ENCODE measurements at places on chromosomes 3 and 15. TPM values are rescaled to one million over a fixed set of nuclear protein-coding genes. Genes with fewer than 3 reads are reported as not detected.
A peak's percentile ranks its signal among the peaks of the same experiment; 100 is the strongest.

DNA sequence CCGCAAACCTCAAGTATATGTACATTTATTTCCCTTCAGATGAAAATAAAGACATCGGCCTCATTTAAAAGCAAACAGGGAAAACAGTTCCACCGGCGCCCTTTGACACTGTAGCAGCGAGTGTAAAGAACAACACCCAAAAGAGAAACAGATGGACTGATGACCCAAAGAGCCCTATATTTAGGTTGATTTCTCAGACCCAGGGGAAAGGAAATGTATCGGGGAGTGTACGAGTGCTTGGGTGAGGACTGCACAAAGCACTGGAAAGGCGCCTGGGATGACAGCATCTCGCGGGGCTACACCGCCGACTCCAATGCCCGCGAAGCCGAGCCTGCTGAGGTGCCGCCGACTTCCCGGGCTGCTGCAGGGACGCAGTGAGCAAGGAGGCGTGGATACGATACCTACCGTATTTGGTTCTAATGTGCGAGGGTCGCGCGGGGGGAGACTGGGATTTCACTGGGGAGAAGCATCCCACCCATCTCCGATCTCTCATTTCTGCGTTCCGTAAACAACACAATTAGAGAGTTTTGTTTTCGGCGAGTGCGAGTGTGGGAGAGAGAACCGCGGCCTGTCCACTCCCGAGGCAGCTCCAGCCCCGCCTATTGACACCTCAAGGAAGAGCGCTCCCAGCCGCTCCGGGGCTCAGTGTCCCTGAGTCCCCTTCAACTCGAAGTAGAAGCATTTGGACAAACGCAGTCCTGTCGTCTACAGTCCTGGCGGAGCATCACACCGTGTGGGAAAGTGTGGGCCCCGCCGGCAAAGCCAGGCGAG is 2.0 kb downstream of the MECOM start:
- DNase-seq, result peak; percentile 51

DNA sequence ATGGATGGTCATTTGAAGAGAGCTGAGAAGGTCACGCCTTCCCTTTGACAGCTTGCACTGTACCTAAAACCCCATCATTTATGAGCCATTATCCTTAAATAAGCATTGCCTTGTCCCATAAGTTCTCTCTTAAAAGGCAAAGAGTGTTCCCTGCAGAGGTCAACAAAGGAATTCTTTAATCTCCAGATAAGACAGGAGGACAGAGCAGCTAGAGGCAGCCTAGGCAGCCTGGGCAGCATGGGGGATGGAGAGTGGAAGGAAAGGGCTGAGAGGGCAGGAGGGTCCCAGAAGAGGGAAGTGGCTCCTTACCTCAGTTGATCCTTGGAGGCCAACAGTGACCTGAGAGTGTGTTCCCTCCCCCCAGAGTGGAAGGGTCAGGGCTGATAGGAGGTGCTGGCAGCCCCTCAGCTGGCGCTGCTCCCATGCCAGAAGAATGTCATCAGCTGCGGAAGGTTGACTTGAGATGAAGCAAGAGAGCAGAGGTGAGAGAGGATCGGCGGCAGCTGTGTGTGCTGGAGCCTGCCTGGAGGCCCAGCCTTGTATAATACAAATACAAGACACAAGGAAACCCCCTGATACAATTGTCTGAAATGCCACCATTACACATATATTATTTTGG is 12.8 kb downstream of the KBTBD13 start:
- no peak for DNase-seq

DNA sequence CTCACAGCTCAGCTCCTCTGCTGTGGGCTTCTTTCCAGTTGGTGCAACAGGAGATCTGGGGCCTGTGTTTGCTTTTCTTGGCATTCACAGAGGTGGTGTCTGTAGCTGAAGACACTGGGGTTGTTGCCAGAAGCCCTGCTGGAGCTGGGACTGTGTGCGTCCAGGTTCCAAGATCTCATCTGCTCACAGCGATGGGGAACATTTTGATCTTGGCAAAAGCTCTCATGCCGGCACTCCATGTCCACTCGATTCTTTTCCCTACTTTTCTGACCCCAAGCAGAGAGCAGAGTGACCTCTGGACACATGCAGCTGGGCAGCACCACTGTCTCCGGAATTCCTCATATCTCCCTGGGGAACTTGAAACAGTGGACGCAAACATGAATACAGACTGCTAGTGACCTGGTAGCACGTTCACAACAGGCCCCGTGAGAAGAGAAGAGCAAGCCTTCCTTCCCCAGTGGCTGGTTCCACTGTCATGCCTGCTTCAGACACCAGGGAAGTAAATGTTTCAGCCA is 36.1 kb upstream of the MECOM start:
- no peak for DNase-seq

DNA sequence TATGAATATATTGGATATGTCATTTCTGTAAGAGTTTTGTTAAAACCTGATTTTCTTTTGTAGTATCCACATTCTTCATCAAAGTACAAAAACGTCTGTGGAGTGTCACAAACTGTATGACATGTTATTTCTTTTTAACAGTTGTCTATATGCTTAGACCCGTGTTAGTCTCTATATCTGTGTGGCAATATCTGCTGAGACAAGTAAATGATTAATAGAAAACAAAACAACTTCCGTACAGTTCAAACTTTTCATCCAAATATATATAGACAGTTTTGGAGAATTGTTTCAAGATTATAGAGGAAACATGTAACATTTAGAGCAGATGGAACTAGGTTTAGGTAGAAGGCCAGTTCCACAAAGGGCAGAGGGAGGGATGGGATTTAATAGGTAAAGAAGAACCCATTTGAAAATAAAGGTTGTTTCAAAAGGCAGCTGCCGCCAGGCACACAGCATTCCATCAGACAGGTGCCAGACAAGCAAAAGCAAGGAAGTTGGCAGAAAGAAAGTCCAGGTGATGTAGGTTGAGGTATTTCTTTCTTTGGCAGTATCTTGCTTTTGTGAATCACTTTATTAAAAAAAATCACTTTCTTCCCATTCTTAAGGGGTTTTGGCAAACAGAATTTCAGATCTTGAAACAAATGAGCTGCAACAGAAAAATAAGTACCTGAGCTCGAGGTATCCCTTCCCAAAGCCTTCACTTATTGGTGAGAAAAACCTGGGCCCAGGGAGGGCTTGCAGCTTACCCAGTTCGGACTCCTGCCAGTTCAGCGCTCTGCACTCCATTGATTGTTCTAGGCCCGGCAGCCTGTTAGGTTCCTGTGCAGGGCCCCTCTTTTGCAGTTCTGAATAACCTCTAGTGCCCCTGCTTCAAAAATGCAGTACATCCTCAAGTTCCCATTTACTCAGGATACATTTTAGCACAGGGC is 49.0 kb downstream of the LRRN1 start:
- no peak for DNase-seq

GRCh38 chr3:38579141-38579540 is 70.3 kb downstream of the SCN5A start:
- no peak for DNase-seq

- DNase-seq, result peak; percentile 72
Observed at GRCh38 chr3:37967260-37967881, 23.2 kb upstream of the VILL start.

- no peak for DNase-seq
Observed at GRCh38 chr3:13793451-13793850, 86.4 kb downstream of the WNT7A start.

- DNase-seq, result no peak
Observed at GRCh38 chr15:78201281-78202190, 32.8 kb downstream of the ACSBG1 start.

GRCh38 chr15:78210349-78210717 is 24.0 kb downstream of the ACSBG1 start:
- DNase-seq, result no peak

- peak; percentile 30 for DNase-seq
Observed at GRCh38 chr15:24878153-24878552, 76.6 kb upstream of the SNRPN start.

DNA sequence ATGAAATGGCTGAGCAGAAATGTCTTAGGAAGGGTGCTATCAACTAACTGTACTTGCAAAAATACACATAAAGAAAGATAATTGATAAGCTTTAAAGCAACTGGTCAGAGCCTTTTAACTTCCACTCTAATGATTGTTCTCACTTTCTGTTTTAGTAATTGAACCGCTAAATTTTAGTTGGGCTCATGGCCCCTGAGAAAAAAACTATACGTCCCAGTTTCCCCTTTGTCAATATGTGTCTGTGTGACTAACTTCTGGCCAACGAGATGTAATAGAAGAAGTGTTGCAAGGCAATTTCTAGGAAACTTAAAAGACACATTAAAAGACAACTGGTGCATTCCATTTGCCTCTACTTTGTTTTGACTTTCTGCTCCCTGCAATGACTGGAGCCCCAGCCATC is 223.9 kb downstream of the NR1D2 start:
- DNase-seq, result no peak

GRCh38 chr15:73021139-73021621 is 31.1 kb upstream of the NEO1 start:
- DNase-seq, result peak; percentile 18

DNA sequence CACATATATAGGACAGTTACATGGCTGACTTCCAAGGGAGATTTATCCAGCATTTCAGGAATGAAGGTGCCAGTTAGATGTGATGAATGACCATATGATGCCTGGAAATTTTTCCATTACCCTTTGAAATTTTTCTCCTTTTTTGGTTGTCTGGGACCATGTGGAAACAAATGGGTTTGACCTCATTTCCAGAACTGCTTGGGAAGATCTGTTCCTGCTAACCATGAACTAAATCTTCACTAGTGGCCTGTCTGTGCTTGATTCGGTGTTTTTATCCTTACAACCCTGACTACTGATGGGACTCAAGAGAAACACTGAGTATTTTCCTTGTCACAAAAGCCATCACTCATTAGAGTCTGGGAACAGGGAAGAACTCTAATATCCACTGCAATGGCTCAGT is 409.4 kb downstream of the PDCD6IP start:
- no peak for DNase-seq

DNA sequence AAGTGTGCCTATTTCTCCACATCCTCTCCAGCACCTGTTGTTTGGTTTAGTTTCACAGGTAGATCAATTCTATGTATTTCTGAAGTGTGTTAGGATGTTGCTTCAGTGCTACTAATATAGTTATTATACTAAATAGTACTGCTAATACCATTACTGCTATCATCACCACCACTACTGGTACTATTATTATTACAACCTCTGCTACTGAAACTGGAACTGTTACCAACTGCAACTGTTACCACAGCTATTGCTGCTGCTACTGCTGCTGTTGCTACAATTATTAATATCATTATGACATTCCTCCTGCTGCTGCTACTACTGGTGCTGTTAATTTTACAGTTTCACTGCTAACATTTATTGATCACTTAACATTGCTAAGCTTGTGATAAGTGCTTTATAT is 8.3 kb upstream of the LMOD3 start:
- DNase-seq, result no peak

DNA sequence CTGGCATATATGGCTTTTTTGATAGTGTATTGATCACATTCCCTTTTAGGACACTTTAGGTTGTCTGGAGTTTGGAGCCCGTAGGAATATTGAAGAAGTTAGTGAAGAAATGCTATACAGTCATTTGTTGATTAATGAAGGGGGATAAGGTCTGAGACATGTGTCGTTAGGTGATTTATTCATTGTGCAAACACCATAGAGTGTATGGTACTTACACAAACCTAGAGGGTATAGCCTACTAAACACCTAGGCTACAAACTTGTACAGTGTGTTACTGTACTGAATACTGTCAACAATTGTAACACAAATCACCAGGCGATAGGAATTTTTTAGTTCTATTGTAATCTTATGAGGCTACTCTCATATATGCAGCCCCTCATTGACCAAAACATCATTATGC is 3.3 kb downstream of the TPM1 start:
- DNase-seq, result no peak

GRCh38 chr3:171416061-171416460 is 44.1 kb downstream of the TNIK start:
- DNase-seq, result no peak

DNA sequence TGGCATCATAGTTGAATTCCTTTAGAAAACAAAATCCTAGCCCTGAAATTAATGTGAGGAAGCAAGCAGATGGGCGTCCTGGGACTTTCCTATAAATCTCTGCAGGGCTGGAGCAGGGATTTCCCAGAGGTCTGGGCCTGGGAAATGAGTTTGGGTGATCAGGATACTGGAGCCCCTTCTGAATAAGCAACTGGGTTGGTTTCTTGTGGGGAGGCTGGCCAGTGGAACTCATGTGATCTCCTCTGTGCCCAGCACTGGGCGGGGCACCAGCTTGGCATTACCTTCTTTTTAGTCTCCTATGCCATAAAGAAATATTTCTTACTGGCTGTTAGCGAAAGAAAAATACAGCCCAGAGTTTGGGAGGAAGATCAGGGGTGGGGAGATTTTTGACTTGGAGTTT is 1.7 kb downstream of the THSD4 start:
- no peak for DNase-seq

GRCh38 chr3:102181175-102181920 is 253.5 kb upstream of the ZPLD1 start:
- DNase-seq, result no peak

DNA sequence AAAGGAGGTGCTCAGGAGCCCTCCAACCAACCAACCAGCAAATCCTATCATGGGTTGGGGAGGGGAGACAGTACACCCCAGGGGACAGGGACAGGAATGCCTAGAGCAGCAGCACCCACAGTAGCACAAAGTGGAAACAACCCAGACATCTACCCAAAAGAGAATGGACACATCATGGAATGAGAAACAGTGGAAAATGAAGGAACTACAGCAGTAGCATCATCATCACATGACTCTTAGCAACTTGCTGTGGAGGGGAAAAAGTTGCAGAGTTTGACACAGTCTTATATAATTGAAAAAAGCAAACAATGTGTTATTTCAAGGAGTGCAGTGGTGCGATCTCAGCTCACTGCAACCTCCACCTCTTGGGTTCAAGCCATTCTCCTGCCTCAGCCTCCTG is 11.0 kb downstream of the C3orf22 start:
- DNase-seq, result no peak

Gene ITPKA
- 4.2 TPM for total RNA-seq

Gene PTH1R
- total RNA-seq, result 6.2 TPM

Gene ADPRH
- 5.1 TPM for total RNA-seq

Gene ACAN
- total RNA-seq, result 0.03 TPM

Gene FANCD2
- 14.5 TPM for total RNA-seq

Gene HOMER2
- total RNA-seq, result 3.0 TPM

Gene PROS1
- 19.8 TPM for total RNA-seq

Gene ECE2
- total RNA-seq, result not detected

Data from endothelial cell (in vitro differentiated cells).